Osteoblast (primary cell): ENCODE measurements at places on chromosomes 7 and 10.
A peak's percentile ranks its signal among the peaks of the same experiment; 100 is the strongest.

GRCh38 chr10:118986815-118987790 lies 42.4 kb upstream of the NANOS1 start:
- no peak for DNase-seq

GRCh38 chr7:42161110-42161509 lies 75.9 kb downstream of the GLI3 start:
- DNase-seq, result no peak

- peak; percentile 22 for DNase-seq
Observed at GRCh38 chr7:154899862-154900261, 103.1 kb downstream of the PAXIP1 start.

- no peak for DNase-seq
Observed at GRCh38 chr10:23351926-23352519, 7.4 kb upstream of the C10orf67 start.

- peak; percentile 89 for DNase-seq
Observed at GRCh38 chr10:102776779-102777456, 33.2 kb downstream of the WBP1L start.
